ENCODE measurements at places on chromosomes 7 and 10.

DNA sequence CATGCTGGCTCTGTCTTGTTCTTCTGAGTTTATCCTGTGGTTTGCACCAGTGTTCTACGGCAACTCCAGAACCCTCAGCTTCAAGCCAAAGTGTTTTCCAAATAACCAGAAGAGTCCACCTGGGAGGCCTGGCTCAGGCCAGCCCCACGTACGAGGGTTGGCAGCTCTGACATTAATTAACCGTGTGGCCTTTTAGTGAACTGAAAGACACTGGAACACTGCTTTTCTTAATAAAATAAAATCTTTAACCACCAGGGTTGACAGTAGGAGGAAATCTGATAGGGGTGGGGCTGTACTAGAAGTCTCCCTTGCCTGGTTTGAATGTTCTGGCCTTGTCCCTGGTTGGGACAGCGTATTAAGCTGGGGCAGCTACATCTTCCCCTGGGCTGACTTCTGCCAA, 64.9 kb downstream of the SYPL1 start:
- DNase-seq: no peak

- DNase-seq: peak; percentile 64
Measured at GRCh38 chr10:31288962-31289361, 30.1 kb upstream of the ZEB1 start.

GRCh38 chr10:103181244-103181643, 11.8 kb downstream of the NT5C2 start:
- DNase-seq: no peak

GRCh38 chr10:126433351-126433750, 45.1 kb upstream of the ADAM12 start:
- no peak for DNase-seq

- no peak for DNase-seq
Measured at GRCh38 chr10:5719546-5719945, 34.9 kb downstream of the TASOR2 start.

GRCh38 chr10:111117528-111118277, 40.9 kb downstream of the ADRA2A start:
- DNase-seq: no peak

DNA sequence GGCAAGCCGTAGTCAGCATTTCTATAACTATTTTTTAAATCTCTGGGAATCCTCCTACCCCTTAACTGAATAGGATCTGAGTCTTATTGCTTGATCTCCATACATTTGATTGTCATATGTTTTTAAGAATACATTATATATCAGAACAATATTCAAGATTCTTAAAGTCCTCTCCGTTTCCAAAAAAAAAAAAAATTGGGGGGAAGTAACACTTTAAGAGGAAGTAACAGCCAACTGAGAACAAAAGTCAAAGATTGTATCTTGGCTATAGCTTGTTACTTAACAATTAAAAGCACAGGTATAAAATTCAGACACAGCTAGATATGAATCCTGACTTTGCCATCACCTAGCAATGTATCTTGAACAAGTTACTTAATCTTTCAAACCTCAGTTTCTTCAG, 169.9 kb upstream of the ADO start:
- no peak for DNase-seq

DNA sequence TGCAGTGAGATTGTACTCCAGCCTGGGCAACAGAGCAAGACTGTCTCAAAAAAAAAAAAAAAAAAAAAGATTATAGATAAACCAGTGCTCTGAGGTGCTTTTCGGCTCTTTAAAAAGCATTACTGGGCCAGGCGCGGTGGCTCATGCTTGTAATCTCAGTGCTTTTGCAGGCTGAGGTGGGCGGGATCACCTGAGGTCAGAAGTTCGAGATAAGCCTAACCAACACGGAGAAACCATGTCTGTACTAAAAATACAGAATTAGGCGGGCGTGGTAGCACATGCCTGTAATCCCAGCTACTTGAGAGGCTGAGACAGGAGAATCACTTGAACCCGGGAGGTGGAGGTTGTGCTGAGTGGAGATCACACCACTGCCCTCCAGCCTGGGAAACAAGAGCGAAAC, 6.6 kb upstream of the HNRNPF start:
- DNase-seq: no peak

DNA sequence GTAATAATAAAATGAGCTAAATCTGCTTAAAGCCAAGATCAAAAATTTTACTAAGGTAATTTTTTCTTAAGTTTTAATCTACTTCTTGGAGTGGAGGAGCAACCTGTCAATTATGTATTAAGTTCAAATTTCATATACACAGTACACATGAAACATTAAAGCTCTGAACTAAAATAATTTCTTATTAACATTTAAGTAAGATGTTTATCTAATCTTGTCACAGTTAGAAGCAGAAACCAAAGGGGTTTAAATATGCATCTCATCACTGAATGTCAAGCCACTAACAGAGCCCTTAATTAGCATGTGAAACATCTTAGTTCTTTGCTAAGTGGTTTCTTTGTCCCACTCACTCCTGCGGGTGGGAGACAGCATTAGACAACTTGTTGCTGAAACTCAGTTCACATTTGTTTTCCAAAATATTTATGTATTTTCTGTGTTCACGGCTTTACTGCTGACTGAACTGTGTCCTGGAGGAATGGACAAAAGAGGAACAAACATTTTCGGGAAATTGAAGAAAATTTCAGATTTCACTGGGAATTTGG, 130.9 kb upstream of the MBL2 start:
- DNase-seq: no peak

DNA sequence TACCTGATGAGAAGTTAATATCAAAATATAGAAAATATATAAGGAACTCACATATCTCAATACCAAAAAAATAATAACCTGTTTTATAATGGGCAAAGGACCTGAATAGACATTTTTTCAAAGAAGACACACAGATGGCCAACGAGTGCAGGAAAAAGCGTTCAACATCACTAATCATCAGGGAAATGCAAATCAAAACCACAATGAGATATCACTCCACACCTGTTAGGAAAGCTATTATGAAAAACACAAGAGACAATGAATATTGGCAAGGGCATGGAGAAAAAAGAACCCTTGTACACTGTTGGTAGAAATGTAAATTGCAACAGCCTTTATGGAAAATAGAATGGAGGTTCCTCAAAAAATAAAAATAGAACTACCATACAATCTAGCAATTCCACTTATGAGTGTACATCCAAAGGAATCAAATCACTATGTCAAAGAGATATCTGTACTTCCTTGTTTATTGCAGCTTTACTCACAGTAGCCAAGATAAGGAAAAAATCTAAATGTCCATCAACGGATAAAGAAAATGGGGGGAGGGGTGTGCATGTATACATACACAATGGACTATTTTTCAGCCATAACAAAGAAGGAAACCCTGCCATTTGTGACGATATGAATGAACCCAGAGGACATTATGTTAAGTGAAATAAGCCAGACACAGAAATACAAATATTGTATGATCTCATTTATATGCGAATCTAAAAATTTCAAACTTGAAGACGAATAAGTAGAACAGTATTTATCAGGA, 3.6 kb upstream of the ALOX5 start:
- DNase-seq: no peak

GRCh38 chr10:120085096-120085796, 192.7 kb downstream of the SEC23IP start:
- DNase-seq: no peak

All from fibroblast of skin of left biceps (primary cell).